ENCODE measurements at places on chromosomes 5 and 9.
A peak's percentile ranks its signal among the peaks of the same experiment; 100 is the strongest.

DNA sequence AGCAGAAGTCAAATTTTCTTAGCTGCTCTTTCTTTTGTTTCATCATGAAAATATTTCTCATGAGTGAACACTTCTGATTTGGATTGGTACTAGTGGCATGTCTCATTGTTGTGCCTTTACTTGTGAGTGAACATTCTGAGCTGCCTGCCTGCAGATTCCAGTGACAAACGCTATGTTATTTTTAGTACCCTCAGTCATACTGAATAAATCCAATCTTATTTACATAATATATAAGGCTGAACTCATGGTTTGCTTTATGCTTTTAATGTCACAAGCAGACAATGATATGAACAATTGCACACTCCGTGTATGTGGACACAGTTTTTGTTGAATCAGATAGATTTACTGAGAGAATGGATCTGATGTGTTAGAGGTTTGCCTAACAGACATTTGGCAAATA, 67.8 kb downstream of the ACTBL2 start:
- DNase-seq: no peak

- peak; percentile 40 for DNase-seq
Observed at GRCh38 chr5:52709167-52709925, 78.4 kb upstream of the ITGA1 start.

DNA sequence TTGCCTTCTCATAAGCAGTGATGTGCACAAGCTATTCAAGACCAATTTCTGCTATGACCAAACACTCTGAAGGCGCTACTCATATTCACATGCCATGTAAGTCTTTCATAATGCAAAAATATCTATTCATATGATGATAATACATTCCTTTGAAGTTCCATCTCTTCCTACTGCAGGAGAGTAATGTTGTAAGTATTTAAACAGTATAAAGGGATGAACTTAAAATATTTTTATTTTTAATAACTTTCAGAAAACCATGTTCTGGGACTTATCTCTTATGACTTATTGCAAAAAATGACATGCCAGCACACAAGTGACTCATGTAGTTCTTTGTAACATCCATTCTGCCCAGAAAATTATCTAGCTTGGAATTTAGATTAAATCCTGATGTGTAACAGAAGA, 376.4 kb downstream of the KCTD16 start:
- no peak for DNase-seq

- no peak for DNase-seq
Observed at GRCh38 chr5:142677198-142677597, 8.7 kb downstream of the FGF1 start.

DNA sequence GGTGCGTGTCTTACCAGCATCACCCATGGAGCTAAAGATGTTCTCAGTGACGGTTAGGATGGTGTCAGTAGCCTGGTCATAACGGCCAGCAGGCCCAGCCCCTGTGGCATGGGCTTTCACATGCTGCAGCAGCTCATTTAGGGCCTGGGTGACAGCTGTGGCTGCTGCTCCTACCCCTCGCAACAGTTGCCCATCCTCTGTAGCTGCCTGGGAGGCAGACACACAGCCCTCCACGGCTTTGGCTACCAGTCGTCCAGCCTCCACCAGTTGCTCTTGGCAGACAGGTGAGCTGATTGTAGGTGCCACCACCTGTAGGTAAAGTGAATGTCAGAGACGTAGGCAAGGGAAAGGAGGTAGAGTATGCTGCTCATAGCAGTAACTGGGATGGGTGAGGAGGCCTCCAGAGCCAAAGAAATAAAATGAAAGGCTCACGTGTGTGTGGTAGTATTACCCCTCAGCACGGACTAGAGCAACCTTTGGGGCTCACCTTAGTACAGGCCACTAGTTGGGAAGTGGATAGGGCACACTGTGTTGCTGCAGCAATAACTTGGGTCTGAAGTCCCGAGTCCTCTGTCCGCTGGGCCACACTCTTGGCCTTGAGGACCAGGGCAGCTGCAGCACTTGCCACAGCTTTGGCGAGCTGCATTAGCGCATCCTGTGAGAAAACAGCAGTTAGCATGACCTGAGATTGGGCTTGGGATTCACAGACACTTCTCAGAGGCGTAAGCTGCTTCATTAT, 14.7 kb downstream of the TLN1 start:
- DNase-seq: no peak

- DNase-seq: no peak
Observed at GRCh38 chr9:105116052-105116868, 128.2 kb upstream of the SLC44A1 start.

- no peak for DNase-seq
Observed at GRCh38 chr5:178542455-178542854, 47.7 kb downstream of the COL23A1 start.

- DNase-seq: no peak
Observed at GRCh38 chr5:150065346-150065745, 21.0 kb downstream of the CSF1R start.

- peak; percentile 59 for DNase-seq
Observed at GRCh38 chr9:111661802-111662521, 557 bp downstream of the GNG10 start.

- DNase-seq: no peak
Observed at GRCh38 chr5:132635873-132636272, 22.1 kb upstream of the IL13 start.

DNA sequence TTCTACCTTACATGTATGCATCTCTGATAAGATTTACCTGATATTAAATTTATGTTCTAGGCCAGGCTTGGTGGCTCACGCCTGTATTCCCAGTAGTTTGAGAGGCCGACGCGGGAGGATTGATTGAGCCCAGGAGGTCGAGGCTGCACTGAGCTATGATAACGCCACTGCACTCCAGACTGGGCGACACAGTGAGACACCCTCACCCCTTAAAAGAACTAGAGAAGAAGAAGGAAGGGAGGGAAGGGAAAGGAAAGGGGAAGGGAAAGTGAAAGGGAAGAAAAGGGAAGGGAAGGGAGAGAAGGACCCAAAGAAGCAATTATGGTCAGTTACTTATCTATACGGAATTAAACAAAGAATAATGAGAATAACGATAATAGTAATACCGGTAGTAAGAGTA, 1.2 kb upstream of the RFK start:
- no peak for DNase-seq

DNA sequence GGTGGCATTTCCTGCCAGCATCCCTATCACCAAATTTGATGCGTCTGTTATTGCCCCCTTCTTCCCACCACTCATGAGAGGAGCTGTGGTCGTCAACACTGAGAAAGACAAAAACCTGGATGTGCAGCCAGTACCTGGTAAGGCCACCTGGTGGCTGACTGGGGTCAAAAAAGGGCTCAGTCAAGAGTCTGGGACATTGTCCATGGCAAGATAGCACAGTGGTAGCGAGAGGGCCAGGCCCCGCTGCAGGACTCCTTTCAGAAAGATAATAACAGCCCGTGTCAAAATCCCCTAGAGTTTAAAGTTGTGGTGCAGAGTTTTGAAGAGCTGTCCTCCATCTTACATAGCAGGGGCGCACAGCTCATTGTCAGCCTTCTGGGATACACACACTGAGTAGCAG, 40.8 kb downstream of the CSF1R start:
- no peak for DNase-seq

All from urothelium cell line (cell line).